H7 (cell line): ENCODE measurements at places on chromosomes 12 and 14. TPM values are rescaled to one million over a fixed set of nuclear protein-coding genes. Genes with fewer than 3 reads are reported as not detected.
A peak's percentile ranks its signal among the peaks of the same experiment; 100 is the strongest.

The TAS2R31 gene
- 0.48 and 0.55 TPM in 2 replicates for total RNA-seq

DNA sequence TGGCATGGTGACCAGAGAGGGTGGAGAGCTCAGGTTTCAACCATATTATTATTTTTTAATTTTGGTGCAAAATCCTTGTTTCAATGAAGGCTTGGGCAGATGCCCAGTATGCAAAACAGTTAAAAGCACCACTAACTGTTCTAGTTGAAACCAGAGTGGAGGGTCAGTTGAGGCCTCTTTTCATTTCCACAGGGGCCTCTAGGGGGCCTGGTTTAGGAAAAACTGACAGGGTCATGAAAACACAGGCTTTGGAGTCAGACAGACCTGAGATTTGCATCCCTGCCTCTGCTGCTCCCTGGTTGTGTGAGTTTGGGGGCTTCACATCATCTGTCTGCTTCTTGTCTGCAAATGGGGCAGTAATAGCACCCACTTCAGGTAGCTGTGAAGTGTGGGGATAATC is 3.3 kb upstream of the RPH3A start:
- DNase-seq = peak; percentile 35

The MGAT2 gene
- 29.4 and 35.9 TPM in 2 replicates for total RNA-seq

DNA sequence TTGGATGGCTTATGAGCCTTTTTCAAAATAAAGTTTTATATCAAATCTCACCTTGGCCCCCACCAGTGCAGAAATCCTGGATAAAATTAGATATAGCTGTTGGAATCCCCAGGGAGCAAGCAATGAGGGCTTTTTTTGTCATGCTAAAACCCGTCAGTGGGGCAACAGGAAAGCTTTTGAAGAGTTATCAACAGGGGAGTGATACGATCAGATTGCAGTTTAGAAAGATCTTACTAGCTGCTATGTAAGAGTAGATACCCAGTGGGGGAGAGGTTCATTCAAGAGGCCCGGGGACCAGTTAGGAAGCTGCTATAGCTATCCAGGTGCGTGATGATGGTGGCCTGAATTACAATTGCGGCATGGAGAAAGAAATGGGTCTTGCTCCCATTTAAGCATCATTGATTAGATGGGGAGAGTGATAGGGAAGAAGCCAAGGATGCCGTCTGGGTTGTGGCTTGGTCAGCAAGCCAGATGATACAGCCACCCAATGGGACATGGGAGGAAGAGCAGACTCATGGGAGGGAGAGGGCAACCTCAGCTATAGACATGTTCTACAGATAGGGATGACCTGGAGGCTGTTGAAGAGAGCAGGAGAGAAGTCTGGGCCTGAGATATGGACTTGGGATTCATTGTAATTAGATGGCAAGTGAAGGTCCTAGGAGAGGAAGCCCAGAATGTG is 272.4 kb downstream of the DPF3 start:
- DNase-seq = peak; percentile 71

The BAZ1A gene
- 31.4 and 51.1 TPM in 2 replicates for total RNA-seq

GRCh38 chr14:42214981-42215491 is 608.4 kb downstream of the LRFN5 start:
- DNase-seq = no peak

DNA sequence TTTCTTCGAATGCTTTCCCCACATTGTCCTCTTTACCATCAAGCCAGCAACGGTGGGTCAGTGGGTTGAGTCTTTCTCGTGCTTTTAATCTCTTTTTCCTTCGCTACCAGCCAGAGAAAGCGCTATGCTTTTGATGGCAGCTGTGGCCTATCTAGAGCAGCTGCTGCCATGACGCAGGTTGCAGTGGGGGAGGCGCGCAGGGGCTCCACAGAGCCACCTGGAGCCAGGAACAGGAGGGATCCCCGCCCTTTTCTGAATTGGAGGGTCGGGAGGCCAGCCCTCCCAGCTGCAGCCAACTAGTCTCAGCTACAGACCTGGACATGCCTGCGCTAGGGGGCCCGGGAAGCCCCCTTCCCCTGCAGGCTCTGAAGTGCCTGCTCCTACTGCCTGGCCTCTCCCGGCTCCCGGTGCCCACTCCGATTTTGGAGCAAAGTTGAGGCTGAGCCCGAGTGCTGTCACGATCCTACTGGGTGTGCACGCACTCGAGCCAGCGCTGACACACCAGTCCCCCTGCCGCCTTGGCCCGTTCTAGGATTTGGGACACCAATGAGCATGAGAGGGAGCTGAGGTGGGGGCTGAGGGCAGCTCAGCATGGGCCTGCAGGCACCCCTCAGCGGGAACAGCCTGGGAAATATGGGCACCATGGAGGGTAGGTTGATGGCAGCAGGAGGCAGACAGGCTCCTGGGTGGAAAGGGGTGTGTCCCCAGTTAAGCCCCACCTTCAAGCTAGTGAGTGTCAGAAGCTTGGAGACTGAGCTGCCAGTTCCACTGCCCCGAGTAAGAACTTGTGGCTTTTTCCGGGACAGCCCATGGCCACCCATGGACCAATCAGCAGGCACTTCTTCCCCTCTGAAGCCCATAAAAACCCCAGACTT is 784.2 kb downstream of the SLC6A15 start:
- DNase-seq = peak; percentile 9

DNA sequence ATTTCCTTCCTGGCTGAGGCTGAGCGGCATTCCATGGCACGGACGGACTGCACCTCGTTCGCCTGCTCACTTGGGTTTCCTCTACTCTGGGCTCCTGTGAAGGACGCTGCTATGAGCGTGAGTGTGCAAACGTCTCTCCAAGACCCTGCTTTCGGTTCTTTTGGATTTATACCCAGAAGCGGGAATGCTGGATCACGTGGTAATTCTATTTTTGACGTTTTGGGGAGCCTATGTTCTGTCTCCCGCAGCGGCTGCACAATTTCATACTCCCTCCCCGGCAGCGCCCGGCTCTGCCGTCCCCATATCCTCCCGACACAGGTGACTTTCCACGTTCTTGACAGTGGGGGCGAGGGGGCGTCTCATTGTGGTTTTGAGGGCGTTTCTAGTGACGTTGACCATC is 20.6 kb downstream of the MMP17 start:
- no peak for DNase-seq

- DNase-seq = no peak
Measured at GRCh38 chr12:24705741-24706358, 243.1 kb downstream of the BCAT1 start.

GRCh38 chr14:74647061-74647677 is 35.1 kb upstream of the LTBP2 start:
- DNase-seq = no peak

DNA sequence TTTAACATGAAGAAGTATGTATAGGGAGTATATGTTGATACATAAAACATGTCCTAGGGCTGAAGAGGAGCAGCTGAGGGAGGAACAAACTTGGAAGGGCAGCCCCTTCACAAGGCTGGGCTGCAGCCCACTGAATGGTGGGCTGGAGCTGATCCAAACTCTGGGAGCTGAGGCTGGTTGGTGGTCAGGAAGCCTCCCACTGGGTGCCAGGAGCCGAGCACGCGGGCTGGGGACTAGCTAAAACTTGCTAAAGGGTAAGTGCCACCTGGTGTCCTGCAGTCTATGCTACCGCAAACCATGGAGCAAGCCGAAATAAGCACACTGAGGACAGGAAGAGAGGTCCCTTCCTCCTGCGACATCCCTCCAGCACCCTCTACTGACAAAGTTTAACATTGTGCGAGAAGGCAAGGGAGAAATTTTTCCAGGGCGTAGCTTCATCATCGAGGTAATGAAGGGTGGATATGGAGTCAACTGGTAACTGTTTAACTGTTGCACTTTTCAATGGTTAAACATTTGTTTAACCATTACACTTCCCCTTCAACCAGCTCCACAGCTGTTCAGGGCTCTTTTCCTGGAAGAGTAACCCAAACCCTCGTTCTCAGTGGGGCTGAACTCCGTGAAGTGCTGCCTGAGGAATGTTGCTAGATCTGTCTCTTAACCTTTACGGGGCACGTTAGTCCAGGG is 42.2 kb downstream of the EGLN3 start:
- DNase-seq = peak; percentile 45

GRCh38 chr14:33560718-33561431 is 390.0 kb downstream of the EGLN3 start:
- DNase-seq = no peak

The TCL1A gene
- 0.33 TPM in 1 of 2 replicates, not detected in the other for total RNA-seq

GRCh38 chr12:103657331-103657730 is 70.3 kb downstream of the STAB2 start:
- DNase-seq = no peak

The CHURC1 gene
- total RNA-seq = 19.5 and 21.9 TPM in 2 replicates

DNA sequence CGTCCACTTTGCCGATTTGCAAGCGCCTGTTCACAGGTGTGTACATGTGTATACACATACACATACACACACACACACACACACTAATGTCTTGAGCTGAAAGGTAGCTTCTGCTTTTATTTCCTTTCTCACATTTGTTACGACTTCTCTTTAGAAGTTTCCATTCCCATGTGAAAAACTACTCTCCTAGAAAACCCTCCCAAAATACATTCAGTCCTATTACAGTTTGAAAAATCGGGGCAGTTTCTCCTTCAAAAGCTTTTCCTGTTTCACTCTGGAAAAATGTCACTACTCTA is 3.9 kb downstream of the BLTP3B start:
- no peak for DNase-seq

DNA sequence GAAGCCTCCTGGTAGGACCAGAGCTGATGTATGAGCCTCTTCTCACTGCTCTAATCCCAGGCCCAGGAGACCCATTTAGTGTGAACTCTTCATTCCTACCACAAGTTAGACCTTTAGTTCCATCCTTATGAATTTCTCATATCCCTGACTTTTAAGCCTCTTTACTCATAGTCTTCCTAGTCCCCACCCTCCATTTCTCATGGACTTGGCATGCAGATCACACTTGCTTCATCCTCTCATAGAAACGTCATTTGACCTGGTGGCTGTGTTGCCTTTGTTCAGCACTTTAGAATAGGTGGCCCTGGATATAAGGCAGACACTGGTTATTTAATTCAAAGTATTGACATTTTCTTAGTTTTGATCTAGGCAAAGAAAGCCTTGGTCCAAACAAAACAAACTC is 99.5 kb downstream of the SLC16A7 start:
- no peak for DNase-seq

- peak; percentile 99 for DNase-seq
Measured at GRCh38 chr12:128823916-128824839, at the start of gene SLC15A4. TSS of gene SLC15A4 (minus strand) at chr12:128823958. CDS start at chr12:128823943, 15 bp downstream.

- no peak for DNase-seq
Measured at GRCh38 chr14:42778984-42779383, 1172.3 kb downstream of the LRFN5 start.

GRCh38 chr14:29629839-29630238 is 297.8 kb downstream of the PRKD1 start:
- DNase-seq = no peak

The SYT10 gene
- 0.69 and 0.92 TPM in 2 replicates for total RNA-seq
